CD14-positive monocyte (primary cell): ENCODE measurements at places on chromosomes 1 and 21.
A peak's percentile ranks its signal among the peaks of the same experiment; 100 is the strongest.

- DNase-seq, result no peak
Observed at GRCh38 chr1:119310301-119310700, 58.3 kb upstream of the HAO2 start.

DNA sequence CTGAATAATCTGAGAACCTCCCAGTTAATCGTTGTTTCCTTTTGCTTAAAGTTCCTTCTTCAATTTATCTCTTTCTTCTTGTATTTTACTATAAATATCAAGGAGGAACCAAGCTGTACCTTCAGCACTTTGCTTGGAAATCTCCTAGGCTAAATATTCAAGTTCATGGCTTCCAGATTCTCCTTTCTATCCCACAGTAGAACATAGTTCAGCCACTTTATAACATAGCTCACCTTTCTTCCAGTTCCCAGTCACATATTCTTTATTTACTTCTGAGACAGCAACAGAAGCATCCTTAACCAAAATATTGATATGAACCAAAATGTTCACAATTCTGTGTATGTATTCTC is 11.0 kb downstream of the ZMYM4 start:
- no peak for DNase-seq

GRCh38 chr1:211606332-211606913 is 27.5 kb upstream of the SLC30A1 start:
- peak; percentile 75 for DNase-seq

GRCh38 chr1:58934706-58935105 is 150.9 kb upstream of the JUN start:
- DNase-seq, result no peak

DNA sequence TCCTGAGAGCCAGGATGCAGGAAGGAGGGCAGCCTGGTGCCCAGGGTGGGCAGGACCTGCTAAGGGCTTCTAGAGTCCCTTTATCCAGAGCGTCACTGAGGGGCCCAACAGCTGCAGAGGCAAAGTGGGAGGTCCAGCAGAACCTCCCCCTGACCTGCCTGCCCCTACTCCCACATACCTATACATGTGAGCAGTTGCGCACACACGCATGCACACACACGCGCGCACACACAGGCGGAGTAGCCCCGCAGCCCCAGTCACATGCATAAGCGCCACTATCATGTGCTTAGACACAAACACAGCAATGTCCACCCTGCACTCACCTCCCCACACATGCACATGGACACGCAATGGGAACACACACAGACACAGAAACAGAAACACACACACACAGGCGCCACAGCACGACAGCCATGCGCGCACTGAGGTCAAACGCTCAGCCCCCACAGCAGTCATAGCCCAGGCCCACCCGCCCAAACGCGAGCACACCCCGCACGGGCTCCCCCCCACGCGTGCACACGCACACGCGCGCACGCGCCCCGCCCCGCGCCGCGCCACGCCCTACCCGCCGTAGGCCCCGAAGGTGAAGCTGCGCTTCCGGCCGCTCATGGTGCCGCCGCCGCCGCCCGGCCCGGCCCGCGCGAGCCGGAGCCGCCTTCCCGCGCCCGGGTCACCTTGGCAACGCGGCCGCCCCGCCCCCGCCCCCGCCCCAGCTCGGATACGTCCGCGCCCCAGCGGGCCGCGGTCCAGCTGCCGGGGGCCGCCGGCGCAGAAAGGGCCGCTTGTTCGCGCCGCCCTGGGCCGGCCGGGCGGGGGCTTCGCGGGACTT is 17.7 kb downstream of the RAP1GAP start:
- DNase-seq, result no peak

DNA sequence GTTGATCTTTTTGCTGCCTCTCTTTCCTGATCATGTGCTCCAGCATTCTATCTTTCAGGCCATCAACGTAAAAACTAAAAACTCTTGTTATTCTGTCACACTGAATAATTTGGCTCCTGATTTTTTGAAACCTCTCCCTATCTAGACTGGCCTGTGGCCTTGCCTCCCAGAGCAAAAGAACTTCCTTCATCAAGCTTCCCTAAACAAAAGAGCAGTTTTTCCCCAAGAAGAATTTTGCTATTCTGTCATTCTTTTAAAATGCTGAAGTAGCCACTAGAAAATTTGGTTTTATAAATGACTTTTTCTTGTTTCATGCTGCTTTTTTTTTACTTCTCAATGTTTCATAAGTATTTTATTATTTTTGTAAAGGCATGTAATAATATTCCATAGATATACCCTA is 37.1 kb upstream of the CR2 start:
- peak; percentile 14 for DNase-seq

- DNase-seq, result no peak
Observed at GRCh38 chr1:73611681-73612080, 586.3 kb downstream of the LRRIQ3 start.

DNA sequence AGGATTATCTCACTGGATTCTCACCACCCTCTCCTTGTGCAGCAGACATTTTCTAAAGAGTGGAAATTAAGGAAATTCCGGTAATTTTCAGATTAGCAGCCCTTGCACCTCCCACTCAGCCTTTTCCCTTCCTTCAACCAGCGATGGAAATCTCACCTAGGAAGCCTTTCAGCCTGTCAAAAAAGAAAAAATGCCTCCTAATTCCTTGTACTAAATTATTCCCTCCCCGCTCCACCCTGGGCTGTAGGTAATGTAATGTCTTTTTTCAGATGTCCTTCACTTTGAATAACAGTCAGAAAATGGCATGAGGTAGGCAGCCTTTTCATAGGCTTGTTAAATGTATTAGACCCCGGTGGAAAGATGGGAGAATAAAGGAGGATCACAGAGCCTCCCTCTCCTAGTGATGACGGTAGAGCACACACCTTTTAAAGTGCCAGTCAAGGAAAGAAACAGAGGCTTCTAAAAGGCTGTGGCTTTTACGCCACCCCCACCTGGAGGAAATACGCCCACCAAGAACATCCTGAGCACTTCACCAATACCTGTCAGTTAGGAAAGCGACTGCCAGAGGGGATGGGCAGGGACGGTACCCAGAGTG is 62.8 kb upstream of the NEK2 start:
- no peak for DNase-seq

- DNase-seq, result no peak
Observed at GRCh38 chr1:169844941-169845608, 48.6 kb downstream of the SCYL3 start.

DNA sequence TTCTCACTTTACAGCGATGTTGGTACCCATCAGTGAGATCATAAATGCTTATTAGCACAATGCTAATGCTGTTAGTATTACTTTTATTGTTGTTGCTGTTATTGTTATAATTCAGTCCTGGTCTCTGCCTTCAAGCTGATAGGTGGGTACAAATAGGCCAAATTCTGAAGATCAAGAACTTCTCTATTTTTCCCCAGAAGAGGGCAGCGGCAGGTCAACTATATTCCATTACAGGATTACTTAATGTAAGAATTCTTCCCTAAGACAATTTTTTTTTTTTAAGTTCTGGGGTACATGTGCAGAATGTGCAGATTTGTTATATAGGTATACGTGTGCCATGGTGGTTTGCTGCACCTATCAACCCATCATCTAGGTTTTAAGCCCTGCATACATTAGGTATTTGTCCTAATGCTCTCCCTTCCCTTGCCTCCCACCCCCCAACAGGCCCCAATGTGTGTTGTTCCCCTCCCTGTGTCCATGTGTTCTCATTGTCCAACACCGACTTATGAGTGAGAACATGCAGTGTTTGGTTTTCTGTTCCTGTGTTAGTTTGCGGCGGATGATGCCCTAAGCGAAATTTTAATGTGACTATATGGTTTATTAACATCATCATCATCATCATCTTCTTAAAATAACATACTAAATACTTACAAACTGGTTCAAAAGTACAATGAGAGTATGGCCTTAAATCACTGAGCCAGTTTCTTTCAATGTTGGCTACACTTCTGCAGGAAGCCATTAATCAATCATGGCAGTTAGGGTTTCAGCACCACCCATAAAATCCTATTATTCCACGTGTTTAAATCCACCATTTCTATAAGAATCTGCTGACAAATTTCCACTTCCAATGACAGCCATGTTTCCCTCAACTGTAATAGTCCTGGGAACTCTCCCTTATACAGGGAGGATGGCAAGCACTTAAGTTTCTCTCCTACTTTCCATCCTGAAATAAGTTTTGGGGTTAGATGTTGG is 19.2 kb downstream of the SLC19A2 start:
- peak; percentile 18 for DNase-seq

DNA sequence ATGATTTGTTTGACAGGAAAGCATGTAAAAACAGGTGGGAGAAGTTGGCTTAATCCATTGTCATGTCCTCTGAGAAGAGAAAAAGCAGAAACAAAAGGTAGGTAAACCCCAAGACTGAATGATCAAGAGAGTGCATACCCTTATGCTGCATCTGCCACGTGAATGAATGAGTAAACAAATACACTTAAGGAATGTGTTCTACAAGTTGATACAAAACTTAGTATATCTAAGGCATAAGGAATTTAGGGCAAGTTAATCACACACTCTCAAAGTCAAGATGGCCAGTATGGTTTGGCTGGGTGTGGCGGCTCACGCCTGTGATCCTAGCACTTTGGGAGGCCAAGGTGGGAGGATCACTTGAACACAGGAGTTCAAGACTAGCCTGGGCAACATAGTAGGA is 34.2 kb downstream of the HMCN1 start:
- DNase-seq, result no peak

DNA sequence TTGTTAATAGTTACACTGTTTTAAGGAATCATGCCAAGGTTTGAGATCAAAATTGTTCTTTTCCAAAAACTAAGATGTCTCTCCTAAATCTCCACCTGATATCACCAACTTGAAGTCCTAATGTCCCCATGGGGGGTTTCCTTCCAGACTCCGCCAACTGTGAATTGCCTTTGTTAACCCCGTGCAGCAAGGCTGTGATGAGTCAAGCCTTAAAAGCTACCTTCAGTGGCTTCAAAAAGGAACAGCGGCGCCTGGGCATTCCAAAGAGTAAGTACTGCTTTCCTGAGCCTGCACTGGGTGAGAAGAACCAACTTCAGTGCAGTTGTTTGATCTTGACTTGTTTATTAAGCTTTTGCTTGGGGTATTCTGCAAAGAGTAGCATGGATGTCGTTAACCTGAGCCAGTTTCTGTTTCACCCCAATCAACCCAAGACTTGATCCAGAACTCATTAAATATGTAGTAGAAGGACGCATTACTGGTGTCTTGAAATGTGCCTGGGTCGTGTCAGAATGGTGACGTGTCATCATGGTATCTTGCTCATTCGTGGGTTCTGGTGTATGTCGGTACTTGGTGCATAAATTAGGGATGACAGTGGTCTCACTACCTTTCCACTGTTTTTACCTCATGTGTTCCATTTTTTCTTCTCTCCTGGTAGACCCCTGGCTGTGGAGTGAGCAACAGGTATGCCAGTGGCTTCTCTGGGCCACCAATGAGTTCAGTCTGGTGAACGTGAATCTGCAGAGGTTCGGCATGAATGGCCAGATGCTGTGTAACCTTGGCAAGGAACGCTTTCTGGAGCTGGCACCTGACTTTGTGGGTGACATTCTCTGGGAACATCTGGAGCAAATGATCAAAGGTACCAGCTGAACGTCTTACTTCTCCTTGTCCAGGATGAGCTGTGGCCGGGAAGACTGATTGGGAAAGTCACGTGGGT is 8.7 kb downstream of the ETS2 start:
- no peak for DNase-seq

DNA sequence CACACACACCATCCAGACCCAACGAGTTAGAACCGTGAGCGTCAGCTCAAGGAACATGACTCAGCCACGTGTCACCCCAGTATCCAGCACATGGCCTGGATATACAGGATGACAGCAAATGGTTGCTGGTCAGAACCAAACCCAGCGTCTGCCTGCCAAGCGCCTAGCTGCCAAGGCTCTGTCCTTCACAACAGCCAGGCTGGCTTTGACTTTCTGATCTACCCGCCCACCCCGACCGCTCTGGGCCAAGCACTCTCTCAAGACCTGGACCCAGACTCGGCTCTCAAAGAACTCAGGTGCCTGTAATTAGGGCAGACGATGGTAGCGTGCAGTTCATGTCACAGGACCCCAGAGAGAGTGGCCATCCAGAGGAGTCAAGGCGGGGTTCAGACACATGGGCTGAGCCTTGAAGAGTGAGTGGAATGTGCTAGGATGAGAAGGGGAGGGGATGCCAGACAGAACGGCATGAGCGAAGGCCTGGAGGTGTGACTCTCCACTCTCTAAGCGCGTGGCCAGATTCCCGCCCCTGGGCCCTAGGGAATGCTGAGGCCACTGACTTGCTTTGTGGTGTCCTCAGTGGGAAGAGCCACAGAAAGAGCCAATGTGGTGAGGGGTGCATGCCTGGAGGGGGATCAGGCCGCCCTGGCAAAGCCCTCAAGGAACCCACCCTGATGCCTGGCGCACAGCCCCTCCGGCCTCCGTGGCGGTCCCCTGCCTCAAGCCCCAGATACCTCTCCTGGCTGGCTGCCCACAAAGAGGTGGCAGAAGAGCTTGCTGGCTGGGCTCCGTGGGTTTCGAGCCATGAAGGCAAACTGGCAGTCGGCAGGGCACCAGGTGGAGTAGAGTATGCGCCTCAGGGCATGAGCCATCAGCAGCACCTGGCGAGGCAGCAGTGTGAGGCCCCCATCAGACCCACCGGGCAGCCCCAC is 7.0 kb downstream of the SH2D5 start:
- DNase-seq, result no peak

DNA sequence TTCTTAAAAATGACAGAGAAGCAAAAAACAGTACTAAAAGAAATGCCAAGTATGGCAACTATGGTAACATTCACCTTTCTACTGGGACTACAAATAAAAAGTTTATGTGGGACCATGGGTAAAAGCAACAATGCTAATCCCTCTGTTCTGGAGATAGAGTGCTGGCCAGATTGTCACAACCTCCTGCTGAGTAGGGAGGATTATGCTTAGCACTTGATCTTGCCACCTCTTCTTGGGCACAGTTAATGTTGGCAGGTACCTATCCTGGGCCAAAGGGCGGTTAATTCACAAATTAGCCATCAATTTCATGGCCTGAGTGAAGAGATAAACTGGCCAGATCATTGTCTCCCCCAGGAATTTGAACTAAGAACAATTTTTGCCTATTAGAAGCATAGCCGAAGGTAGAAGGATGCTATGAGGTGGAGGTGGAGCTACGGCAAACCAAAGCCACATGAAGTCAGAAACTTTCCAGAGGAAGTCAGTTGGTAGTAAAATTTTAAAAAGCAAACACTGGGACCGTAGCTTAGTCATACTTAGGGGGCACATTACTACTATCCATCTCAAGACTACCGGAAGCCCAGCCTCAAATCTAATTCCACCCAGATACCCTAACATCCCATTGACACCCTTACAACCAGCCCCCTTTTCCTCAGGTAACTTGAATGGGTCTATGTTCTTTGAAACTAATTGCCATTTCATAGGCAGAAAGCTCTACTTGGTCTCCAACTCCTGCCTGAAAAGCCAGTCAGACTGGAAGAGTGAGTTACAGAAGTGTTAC is 2.7 kb downstream of the SCYL3 start:
- no peak for DNase-seq

- no peak for DNase-seq
Observed at GRCh38 chr1:10549904-10550664, 75.3 kb downstream of the PEX14 start.

GRCh38 chr1:155083052-155083541 is 4.5 kb downstream of the EFNA3 start:
- DNase-seq, result no peak
